Fibroblast of skin of scalp (primary cell): ENCODE measurements at places on chromosomes 1 and 21.

GRCh38 chr1:29644812-29645211, 408.5 kb downstream of the PTPRU start:
- no peak for DNase-seq

GRCh38 chr1:165631342-165632151, 513 bp downstream of the MGST3 start:
- peak; percentile 84 for DNase-seq

GRCh38 chr1:175503538-175503937, 239.9 kb downstream of the TNR start:
- no peak for DNase-seq

GRCh38 chr1:48261881-48262400, 39.4 kb downstream of the SLC5A9 start:
- no peak for DNase-seq

DNA sequence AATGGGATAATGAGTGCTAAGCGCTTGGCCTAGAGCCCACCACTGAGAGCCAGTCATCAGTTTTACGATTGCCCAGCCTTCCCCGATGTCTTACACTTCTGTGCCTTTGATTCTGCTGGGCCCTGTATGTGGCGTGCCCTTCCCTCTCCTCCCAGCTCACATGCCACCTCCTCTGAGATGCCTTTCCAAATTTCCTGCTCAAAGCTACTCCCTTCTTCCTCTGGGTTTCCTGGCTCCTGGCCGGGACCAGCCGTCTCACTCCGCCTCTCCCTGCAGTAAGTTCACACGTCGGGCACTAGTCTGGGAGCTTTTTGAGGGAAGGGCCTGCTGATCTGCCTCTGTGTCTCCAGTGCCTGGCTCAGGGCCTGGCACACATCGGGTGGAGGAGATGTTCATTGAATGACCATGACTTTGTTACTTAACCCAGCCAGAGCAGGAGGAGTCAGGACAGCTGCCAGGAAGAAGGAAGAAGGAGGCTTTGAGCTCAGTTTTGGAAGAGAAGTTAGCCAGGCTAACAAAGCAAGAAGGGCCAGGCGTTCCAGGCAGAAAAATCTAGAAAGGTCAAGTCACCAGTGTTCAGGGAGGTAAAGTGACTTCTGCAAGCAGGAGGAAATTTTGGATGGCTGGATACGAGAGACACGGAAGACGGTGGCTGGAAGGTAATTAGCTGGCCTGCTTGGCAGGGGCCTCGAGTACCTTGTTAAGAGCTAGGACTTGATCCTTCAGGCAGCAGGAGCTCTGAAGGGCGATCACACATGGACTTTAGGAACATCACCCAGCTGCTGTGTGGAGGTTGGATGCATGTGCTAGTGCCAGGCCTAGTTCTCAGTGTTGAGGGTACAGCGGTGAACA, 63.6 kb downstream of the EPHB2 start:
- DNase-seq = peak; percentile 24

GRCh38 chr1:43982241-43982640, 3.2 kb downstream of the B4GALT2 start:
- no peak for DNase-seq

DNA sequence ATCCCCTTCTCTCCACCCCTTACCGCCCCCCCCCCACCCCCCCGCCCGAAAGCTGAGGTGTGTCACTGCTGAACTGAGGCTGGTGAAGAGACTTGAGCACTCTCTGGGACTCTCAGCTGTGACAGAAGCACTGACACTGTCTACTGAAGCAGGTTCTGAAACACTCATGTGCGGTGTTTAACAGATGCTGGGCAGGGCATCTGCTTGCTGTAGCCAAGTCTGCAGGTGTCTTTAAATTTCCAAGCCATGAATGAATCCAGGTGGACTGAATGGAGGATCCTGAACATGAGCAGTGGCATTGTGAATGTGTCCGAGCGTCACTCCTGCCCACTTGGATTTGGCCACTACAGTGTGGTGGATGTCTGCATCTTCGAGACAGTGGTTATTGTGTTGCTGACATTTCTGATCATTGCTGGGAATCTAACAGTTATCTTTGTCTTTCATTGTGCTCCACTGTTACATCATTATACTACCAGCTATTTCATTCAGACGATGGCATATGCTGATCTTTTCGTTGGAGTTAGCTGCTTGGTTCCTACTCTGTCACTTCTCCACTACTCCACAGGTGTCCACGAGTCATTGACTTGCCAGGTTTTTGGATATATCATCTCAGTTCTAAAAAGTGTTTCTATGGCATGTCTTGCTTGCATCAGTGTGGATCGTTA, at the start of gene GPR52:
GPR52 (plus strand) TSS at position 99 of the 665 bp plus-strand sequence; CDS start at position 247, 148 bp downstream.
- no peak for DNase-seq

DNA sequence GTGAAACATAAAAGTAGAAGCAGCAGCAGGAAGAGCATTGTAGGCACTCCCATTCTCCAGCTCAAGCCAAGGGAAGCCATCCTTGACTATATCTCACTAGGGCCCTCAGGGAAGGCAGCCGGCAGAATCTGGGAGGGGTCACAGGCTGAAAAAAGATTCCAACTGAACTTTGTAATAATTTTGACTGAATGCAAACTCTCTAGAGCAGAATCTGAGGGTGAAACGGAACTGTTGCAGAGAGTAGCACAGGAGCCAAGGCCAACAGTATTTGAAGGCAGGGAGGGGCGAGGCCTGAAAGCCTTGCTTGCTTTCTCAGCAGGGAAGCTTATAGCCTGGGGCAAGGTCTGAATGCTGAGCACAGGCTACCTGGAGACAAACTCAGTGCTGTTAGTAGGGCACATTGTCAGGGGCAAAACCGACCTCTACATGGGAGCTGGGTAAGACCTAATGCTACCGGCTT, 180.6 kb downstream of the COL24A1 start:
- no peak for DNase-seq
